ENCODE measurements at places on chromosomes 16 and 17.

GRCh38 chr17:16507918-16508533 is 16.0 kb upstream of the LRRC75A start:
- no peak for DNase-seq

- no peak for DNase-seq
These were observed 306.0 kb upstream of the RBFOX1 start for GRCh38 chr16:7026639-7027038.

DNA sequence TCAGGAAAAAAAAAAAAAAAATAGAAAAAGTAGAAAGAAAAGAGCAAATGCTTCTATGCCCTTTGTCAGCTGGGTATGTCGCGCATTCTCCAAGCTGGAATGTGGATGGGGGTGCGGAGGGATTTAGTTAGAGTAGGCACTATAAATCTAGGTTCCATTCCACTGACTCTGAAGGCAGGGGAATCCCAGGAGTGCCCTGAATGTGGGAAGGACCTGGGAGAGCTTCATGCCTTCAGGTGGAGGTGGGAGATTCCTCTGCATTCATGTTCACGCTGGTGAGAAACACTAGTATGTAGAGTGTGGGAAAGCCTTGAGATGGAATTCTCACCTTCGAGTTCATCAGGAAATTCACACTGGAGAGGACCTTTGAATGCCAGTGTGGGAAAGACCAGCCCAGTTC is 12.4 kb downstream of the ZNF232 start:
- no peak for DNase-seq

DNA sequence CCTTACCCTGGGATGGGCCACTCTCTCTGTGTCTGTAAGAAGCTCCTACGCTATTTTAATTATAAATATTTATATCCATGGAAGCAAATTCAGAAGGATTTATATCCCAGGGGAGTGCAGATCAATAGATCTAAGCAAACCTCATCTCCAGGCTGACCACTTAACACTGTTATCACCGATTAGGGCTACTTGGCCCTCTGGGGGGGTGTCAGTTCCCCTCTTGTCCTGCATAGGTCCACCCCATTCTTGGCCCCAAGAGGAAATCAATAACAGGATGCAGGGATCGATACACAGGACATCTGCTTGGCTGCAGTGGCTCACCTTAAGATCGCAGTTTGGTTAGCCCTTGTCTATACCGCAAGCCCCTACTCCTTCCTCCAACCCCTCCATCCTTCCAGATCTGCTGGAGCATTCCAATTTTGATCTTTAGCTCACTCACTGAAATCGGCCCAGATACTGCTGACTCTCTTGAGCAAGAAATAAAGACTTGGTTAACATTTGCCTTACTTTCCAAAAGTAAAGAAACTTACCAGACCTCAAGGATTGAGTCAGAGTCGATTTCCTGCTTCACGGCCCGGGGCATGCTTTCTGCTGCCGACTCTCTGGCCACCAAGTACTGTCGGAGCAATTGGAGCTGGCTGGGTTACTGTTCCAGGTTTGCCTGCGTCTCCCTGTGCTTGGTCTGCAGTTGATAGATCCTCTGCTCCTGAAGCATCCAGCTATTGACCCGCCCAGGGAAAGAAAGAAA is 112.3 kb upstream of the PMFBP1 start:
- no peak for DNase-seq

Measured in SW 1271 (cell line).